ENCODE measurements at places on chromosomes 1 and 21. TPM values are rescaled to one million over a fixed set of nuclear protein-coding genes. Genes with fewer than 3 reads are reported as not detected.

GRCh38 chr1:30706528-30706927, 16.9 kb downstream of the MATN1 start:
- peak; percentile 86 for DNase-seq
- H3K27ac ChIP-seq: no peak overlapping the region
- H3K27me3 ChIP-seq: no peaks in the 10 kb centered on the region
- no peaks in the 10 kb centered on the region for H3K36me3 ChIP-seq

DNA sequence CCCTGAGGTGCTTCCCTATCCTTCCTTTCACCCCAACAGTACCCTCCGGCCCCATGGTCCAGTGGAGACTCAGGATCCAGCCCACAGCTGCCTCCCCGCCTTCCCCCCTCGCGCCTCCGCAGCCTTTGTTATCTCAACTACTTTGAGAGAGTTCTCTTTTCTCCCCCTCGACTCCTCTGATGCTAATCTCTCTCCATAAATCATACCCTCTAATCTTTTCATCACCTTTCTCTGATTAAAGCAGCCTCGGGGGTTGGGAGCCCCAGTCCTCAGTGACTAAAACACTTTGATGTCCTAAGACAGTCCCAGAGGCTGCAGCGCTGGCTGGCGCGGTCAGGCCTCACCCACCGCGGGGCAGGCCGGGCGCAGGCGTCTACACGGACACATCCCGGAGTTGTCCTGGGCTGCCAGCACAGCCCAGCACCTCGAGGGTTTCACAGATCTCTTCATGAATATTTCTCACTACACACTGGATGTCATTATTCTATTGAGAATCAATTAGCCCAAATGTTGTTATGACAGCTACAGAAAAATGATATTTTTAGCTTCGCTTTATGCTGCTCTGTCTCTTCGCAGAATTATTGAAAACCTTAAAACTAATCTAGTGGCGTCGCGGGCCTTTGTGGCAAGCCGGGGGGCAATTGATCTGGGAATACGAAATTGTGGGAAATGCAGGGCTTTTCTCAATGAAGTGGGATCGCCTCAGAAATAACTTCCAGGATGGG, 289.5 kb downstream of the RRAGC start:
- no peak for DNase-seq
- no peaks in the 10 kb centered on the region for H3K4me1 ChIP-seq
- no peak overlapping the region for H3K27ac ChIP-seq
- H3K36me3 ChIP-seq: no peaks in the 10 kb centered on the region
- H3K27me3 ChIP-seq: no peaks in the 10 kb centered on the region

GRCh38 chr1:35706846-35707600, 11.7 kb downstream of the C1orf216 start:
- H3K4me3 ChIP-seq: no peak overlapping the region
- no peak for DNase-seq
- H3K36me3 ChIP-seq: no peaks in the 10 kb centered on the region

DNA sequence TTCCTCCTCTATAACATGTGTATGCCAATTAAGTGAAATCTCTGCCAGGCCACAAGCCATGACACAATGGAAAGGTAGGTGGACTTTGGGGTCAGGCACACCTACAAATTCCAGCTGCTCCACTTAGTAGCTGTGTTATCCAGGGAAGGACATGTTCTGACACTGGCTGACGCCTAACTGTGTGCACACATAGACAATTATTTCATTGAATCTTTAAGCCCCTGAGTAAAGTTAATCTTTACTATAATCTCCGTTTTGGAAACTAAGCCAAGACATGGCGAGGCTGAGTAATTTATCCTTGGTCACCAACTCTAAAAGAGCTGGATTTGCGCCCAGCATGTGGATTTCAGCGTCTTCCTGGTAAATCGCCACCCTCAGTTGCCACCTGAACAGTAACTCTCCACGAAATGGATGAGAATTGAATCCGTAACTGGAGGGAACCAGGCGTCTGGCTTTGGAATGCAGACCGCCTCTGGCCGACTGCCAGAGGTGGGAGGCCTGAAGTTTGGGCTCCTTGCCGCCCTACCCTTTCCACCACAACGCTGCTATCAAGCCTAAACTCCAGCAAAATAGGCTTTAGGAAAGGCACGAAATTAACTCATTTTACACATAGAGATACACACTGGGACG, 888 bp upstream of the SNRPE start:
- H3K4me1 ChIP-seq: peaks cover 14% of the 10 kb centered on the region
- H3K27ac ChIP-seq: no peak overlapping the region
- peaks cover 15% of the 10 kb centered on the region for H3K36me3 ChIP-seq
- H3K4me3 ChIP-seq: peak overlapping the region; percentile 68
- peak; percentile 38 for DNase-seq

DNA sequence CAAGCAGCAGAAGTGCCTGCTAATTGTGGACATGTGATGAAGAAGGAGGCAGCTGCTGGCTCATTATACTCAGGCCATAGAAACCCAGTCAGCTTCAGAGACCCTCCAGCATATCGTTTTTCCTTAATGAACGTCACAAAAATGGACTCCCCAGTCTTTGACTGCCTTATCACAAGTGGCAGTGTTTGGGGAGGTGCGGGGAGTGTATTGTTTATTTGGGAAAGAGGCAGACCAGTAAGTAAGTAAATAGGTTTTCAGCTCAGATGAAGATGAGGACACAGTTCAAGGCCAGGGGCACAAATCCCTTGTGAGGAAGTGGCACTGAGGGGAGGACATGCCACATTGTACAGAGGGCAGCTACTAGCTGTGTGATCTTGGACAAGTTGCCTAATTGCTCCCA, 43.5 kb upstream of the NRDC start:
- no peaks in the 10 kb centered on the region for H3K36me3 ChIP-seq
- H3K27me3 ChIP-seq: no peaks in the 10 kb centered on the region
- DNase-seq: no peak
- no peak overlapping the region for H3K27ac ChIP-seq

DNA sequence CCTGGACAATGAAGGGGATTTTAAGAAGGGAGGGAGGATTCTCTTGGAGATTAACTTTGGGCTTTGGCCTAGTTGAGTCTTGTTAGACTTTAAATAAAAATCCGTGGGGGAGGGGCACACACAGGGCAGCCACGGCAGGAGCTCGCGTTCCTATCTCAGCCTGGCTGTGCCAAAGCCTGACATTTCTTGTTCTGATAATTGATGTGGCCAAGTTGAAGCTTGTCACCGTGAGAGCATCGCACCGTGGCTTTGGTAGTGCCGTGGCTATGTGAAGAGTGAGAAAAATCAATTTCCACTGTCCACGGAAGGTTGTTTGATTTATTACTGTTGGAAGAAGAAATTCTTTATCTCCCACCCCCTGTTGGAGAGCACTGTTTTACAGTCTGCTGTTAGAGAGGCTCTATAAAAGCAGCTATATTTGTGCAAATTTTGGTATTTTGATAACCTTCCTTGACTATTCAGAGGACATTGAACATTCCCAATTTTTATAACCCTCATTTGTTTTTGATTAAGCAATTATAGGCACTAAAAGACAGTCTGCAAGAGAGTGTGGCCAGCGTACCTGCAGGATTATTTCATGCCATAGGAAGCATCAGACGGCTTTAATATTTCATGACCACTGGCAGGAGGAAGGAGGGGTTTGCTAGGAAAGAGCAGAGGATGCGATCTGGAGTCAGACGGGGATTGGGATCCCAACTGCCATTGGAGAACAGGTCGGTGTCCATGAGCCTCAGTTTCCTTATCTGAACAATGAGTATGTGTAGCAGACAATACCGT, 160.7 kb downstream of the KAZN start:
- H3K27ac ChIP-seq: no peak overlapping the region
- no peak overlapping the region for H3K4me3 ChIP-seq
- peaks cover 6% of the 10 kb centered on the region for H3K4me1 ChIP-seq
- no peak for DNase-seq
- H3K36me3 ChIP-seq: no peaks in the 10 kb centered on the region

GRCh38 chr1:220572416-220572815, 44.5 kb downstream of the MARK1 start:
- H3K4me3 ChIP-seq: no peak overlapping the region
- H3K27ac ChIP-seq: no peak overlapping the region
- H3K36me3 ChIP-seq: no peaks in the 10 kb centered on the region
- no peaks in the 10 kb centered on the region for H3K27me3 ChIP-seq

GRCh38 chr1:228278432-228278941, 70.6 kb downstream of the OBSCN start:
- no peaks in the 10 kb centered on the region for H3K36me3 ChIP-seq
- DNase-seq: no peak

DNA sequence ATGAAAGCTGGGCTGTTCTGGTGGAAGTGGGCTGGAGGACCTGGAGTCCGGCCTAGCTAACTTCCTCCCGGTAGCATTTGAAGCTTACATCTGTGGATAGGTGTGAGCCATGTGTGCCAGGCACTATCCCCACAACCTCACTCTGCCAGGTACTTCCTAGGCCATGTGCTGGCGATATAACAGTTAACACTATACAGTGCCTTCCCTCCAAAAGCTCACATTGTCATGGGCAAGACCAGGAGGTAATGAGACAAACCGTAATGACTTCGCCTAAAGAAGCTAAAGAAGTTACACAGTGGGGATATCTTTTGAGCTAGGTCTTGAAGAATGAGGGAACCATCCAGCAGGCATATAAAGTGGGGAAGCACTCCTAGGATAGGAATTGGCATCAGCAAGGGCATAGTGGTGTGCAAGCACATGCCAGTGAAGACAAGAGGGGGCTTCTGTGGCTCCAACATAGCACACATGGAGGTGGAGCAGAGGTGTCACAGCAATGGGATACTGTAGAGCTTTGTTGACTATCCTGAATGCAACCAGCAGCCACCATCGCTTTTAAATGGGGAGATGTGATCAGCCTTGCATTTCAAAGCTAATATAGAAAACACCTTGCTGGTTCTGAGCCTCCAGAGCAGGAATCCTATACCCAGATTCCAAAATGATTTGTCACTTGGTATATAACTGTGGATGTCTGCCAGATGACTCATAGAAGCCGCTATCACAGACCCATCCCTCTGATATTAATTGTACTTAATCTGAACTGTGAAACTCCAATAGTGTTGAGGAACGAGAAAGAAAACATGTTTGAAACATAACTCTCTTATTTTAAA, 466.3 kb downstream of the LMO4 start:
- no peaks in the 10 kb centered on the region for H3K36me3 ChIP-seq
- H3K27ac ChIP-seq: no peak overlapping the region
- no peak for DNase-seq
- H3K4me3 ChIP-seq: no peak overlapping the region
- H3K4me1 ChIP-seq: no peaks in the 10 kb centered on the region

- H3K27ac ChIP-seq: peak overlapping the region; percentile 52
- no peaks in the 10 kb centered on the region for H3K36me3 ChIP-seq
- DNase-seq: peak; percentile 31
Observed at GRCh38 chr1:91650764-91651163, 150.1 kb downstream of the CDC7 start.

GRCh38 chr1:54497338-54497737, 50.7 kb upstream of the ACOT11 start:
- no peak overlapping the region for H3K27ac ChIP-seq
- no peaks in the 10 kb centered on the region for H3K36me3 ChIP-seq
- H3K4me3 ChIP-seq: no peak overlapping the region
- peaks cover 13% of the 10 kb centered on the region for H3K4me1 ChIP-seq
- H3K27me3 ChIP-seq: peaks cover 5% of the 10 kb centered on the region
- no peak for DNase-seq

DNA sequence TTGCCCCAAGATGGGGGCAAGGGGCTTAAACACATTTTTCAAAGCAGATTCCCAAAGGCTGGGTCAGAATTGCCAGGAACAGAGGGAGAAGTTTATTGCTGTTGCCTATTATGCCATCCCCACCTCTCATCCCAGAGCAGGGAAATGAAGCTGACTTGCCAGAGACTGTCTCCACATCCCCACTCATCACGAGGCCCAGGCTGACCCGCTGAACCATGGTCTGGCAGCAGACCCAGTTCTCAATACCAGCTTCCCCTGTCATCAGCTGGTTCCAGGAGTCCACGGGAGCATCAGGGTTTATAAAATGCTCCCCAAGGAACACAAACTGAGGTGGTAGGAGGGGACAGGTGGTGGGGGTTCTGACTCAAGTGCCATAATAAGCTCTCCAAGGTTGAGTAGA, 605.9 kb downstream of the NPHP4 start:
- H3K27ac ChIP-seq: no peak overlapping the region
- no peaks in the 10 kb centered on the region for H3K36me3 ChIP-seq
- no peaks in the 10 kb centered on the region for H3K4me1 ChIP-seq

- no peak overlapping the region for H3K4me3 ChIP-seq
- DNase-seq: no peak
- no peaks in the 10 kb centered on the region for H3K4me1 ChIP-seq
- no peaks in the 10 kb centered on the region for H3K36me3 ChIP-seq
Observed at GRCh38 chr1:41679531-41679930, 195.0 kb upstream of the EDN2 start.

GRCh38 chr1:229846351-229846750, 220.3 kb downstream of the URB2 start:
- peaks cover 7% of the 10 kb centered on the region for H3K4me1 ChIP-seq
- H3K4me3 ChIP-seq: no peak overlapping the region
- DNase-seq: no peak
- H3K27ac ChIP-seq: no peak overlapping the region
- no peaks in the 10 kb centered on the region for H3K36me3 ChIP-seq

DNA sequence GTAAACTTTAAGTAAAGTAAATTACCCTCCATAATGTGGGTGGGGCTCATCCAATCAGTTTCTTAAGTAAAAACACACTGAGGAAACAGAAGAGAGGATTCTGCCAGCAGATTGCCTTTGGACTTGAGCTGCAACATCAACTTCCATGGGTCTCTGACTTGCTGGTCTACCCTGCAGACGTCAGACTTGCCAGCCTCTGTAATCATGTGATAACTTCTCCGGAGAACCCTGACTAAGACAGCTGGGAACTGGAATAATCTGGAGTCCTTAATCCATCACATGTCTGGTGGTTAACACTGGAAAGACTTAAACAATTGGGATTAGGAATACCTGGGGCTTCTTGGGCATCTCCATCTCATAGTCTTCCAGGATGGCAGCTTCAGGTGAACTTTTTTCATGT, 13.2 kb upstream of the CEP350 start:
- no peak overlapping the region for H3K4me3 ChIP-seq
- H3K36me3 ChIP-seq: no peaks in the 10 kb centered on the region
- no peaks in the 10 kb centered on the region for H3K4me1 ChIP-seq
- no peak for DNase-seq
- no peaks in the 10 kb centered on the region for H3K27me3 ChIP-seq

GRCh38 chr1:179817056-179817455, 60.5 kb downstream of the TOR1AIP2 start:
- H3K27me3 ChIP-seq: no peaks in the 10 kb centered on the region
- DNase-seq: no peak
- H3K4me3 ChIP-seq: no peak overlapping the region
- H3K4me1 ChIP-seq: peaks cover 21% of the 10 kb centered on the region

GRCh38 chr1:54169068-54169467, 16.3 kb upstream of the CDCP2 start:
- H3K36me3 ChIP-seq: no peaks in the 10 kb centered on the region
- no peak overlapping the region for H3K27ac ChIP-seq
- DNase-seq: no peak
- peaks cover 5% of the 10 kb centered on the region for H3K4me1 ChIP-seq

GRCh38 chr1:23646091-23646490, 45.5 kb upstream of the RPL11 start:
- H3K36me3 ChIP-seq: no peaks in the 10 kb centered on the region
- no peak overlapping the region for H3K27ac ChIP-seq
- H3K4me3 ChIP-seq: no peak overlapping the region
- no peaks in the 10 kb centered on the region for H3K27me3 ChIP-seq
- H3K4me1 ChIP-seq: peaks cover 37% of the 10 kb centered on the region
- no peak for DNase-seq

GRCh38 chr1:75373542-75374159, 237.3 kb downstream of the SLC44A5 start:
- no peaks in the 10 kb centered on the region for H3K4me1 ChIP-seq
- H3K4me3 ChIP-seq: no peak overlapping the region
- DNase-seq: no peak

Gene CATSPERE
- 5.3 TPM for total RNA-seq

Gene FNDC5
- 0.27 TPM for total RNA-seq

Gene ARHGAP30
- 2.6 TPM for total RNA-seq

Gene MFSD2A
- total RNA-seq: 60.8 TPM

Gene DRAXIN
- total RNA-seq: not detected

Measured in thyroid gland (tissue), 4 donors.